GM19239 (cell line): ENCODE measurements at places on chromosomes 13 and 19.

- no peak for DNase-seq
These were observed 1937.6 kb downstream of the PCDH9 start for GRCh38 chr13:65292488-65292901.

DNA sequence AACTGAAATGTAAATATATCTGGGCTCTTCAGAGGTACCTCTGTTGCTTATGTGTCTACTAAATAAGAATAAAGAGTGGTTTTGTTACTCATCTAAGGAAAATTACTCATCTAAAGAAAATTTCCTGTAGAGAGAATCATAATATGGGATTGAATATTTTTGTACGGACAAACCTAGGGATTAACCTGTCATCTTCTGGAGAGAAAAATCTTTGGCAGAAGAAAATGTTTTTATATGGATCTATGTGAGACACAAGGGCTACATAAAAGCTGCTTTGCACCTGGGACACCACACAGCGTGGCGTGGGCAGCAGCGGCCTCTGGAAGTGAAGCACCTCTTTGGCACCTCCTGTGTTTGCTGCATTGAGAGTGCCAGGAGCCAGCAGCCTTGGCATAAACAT, 242.9 kb upstream of the DACH1 start:
- DNase-seq: no peak

DNA sequence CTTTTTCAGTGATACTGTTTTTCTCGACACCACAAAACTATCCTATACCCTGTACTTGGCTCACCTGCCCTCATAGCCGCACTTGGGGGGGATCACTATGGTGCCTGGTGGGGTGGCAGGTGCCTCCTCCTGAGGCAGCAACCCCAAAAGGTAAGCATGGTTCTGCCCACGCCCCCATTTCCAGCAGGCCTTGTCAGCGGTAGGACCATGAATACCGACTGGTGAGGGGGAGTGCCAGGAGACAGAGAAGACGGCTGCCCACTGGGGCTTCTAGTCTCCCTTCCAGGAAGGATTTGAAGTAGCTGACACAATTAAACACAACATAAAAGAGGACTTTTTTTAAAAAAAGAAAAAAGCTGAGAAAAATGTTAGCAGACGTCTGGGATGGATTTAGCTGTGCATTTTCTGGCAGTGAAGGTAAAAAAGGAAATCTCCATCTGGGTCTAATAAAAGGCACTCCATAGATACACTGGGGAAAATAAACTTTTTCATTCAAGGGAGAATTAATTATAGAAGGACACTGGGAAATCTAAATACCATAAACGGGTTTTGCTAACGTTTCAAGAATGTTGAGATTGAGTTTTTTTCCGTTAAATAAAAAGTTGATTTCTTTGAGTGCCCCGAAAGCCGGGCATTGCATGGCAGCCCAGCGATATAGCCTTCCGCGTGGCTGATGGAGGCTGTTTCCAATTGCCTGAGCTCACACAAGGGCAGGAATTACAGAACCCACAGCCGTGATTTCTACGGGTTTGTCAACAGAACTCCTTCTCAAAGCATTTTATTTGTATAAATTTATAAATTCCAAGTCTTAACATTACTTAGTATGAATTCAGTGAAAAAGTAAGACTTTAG, 45.1 kb downstream of the ATP11A start:
- no peak for DNase-seq

GRCh38 chr19:38840583-38840968, 9.0 kb upstream of the ECH1 start:
- no peak for DNase-seq

GRCh38 chr13:71589032-71589431, 278.0 kb downstream of the DACH1 start:
- DNase-seq: no peak

- DNase-seq: no peak
These were observed 135.5 kb downstream of the FOXO1 start for GRCh38 chr13:40530961-40531360.

DNA sequence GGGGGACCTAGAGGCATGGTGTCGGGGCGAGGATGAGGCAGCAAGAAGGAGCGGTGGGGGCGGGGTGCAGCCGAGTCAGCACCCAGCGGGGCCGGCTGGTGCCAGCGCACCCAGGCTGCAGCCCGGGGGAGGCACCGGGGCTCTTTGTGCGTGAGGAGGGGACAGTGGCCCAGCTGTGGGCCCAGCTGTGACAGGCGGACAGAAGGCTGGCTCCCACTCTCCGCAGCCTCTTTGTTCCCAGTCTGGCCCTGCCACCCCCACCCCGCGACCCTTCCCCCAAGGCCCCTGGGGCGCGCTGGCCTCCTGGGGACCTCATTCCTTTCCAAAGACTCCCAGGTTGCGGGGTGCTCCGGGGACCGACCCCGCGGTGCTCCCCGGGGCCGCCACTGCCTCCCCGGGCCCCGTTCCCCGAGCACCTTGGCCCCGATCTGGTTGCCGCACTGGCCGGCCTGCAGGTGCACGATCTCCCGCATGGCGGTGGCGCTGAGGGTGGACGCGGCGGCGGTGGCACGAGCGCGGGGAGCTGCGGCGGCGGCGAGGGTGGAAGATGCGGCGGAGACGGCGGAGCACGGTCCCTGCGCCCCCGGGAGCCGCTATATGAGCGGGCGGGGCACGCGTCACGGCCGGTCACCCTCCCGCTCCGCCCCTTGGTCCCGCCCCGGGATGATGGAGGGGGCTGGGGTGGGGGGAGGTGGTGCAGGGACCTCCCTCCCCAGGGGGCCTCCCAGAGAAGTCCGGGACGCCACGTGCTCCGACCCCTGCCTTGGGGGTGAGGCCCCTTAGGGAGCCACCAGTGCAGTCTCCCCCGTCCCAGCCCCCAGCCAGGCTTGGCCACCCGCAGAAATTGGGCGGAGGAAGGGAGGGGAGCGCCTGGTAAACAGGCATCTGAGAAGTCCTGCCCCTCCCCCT, at the start of gene TUBB4A:
Gene TUBB4A (minus strand): TSS at position 570 of the 909 bp plus-strand sequence. CDS start 97 bp downstream, at position 473.
- no peak for DNase-seq

GRCh38 chr13:38202740-38203139, 146.9 kb upstream of the UFM1 start:
- no peak for DNase-seq

DNA sequence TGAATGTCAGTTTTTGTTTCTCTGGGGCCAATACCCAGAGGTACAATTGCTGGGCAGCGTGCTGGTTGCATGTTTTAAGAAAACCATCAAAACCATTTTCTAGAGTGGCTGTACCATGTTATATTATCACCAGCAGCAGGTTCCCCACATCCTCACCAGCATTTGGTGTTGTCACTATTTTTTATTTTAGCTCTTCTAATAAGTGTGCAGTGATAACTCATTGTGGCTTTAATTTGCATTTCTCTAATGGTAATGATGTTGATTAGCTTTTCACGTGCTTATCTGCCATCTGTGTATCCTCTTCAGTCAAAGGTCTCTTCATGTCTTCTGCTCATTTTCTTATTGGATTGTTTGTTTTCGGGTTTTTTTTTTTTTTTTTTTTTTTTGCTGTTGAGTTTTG, 21.9 kb downstream of the PAK4 start:
- no peak for DNase-seq

DNA sequence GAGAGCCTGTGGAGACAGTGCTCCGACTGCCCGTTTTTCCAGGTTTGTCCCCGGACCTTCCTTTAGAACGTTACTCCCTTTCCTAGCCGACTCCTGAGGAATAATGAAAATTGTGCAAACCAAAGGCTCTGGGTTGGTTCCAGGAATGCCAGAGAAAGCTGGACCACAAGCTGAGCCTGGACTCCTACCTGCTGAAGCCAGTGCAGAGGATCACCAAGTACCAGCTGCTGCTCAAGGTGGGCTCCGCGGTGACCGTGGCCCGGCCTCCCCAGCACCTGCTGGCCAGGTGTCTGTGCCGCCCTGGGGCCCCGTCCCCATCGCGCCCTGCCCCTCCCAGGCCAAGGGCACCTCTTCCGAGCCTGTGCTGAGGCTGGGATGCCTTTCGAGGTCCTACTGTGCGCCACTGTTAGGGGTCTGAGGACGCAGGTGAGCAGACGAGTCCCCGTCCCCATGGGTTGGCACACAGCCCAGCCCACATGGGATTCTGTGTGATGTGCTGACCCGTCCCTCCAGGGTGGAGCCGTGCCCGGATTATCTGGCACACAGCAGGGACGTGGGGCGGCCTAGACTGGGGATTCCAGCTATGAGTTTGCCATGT, 20.5 kb upstream of the F7 start:
- no peak for DNase-seq

- no peak for DNase-seq
These were observed 183.9 kb downstream of the DCLK1 start for GRCh38 chr13:35947315-35947714.

GRCh38 chr13:69617587-69617986, 490.0 kb upstream of the ATXN8OS start:
- DNase-seq: no peak

- DNase-seq: no peak
These were observed 1.0 kb upstream of the PGLS start for GRCh38 chr19:17510220-17510993.

DNA sequence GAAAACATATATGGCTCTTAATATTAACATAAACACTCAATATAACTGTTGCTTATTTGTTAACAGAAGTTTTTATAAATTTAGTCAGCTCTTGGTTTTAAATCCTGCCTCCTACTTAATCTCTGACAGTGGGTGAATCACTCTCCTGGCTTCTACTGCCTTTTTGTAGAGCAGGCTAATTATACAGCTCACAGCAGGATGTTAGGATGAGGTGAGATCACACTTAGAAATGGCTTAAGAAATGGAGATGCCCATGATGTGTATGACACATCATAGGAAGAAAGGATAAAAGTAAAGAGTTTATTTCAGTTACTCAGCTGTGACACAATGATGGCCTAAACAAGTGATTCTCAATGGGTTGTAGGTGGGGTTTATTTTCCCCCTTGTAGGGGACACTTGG, 345.6 kb downstream of the SPRY2 start:
- DNase-seq: no peak

DNA sequence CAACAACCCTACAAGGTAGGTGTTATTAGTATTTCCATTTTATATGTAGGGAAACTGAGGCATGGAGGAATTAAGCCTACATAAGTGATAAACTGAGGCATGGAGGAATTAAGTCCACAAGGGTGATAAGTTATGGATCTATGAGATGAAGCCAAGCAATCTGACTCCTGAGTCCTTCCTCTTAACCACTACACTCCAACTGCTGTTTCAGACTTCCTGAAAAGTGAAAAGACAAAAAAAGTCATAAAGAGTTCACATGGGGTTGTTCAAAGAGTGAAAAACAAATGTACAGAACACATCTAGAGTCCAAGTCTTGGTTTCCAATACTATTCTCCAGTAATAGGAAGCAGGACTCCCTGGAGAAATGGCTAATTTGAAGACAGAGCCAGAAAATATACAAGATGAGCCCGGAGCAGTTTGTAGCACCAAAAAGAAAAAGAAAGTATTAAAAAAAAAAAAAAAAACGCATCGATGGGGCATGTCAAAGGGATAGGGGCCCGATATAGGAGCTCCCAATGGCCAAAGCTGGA, 12.1 kb downstream of the CRYL1 start:
- no peak for DNase-seq

DNA sequence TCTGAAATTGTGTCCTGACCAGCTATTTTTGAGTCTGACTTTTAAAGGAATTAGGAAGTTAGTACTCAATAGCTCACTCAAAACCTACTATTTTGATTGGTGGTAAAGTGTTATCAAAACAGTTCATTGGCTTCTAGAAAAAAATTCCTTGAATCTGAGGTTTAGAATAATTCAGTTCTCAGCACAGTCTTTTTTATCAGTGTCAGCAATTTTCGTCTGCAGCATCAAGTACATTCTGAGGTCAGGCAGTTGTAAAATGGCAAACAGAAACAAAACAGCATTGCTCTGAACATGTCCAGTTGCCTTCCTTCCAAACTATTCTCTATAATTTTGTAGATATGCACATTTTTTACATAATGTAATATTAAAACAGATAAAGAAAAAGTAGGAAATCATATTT, 1644.1 kb downstream of the SLITRK5 start:
- DNase-seq: no peak

DNA sequence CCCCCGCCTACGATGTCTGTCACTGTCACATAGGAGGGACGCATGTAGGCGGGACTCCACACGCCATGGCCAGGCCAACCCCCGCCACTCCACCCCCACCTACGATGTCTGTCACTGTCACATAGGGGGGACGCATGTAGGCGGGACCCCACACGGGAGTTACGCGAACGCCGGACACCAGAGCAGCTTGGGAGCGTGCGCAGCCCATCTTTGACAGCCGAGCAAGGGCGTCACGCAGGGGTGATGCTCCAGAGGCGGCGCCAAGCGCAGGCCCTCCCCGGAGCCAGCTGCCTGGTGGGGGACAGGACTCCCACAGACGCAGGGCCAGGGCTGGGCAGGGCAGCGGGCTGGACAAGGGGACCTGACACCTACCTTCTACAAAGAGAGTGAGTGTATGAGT, 20.0 kb downstream of the ZNF787 start:
- DNase-seq: no peak

GRCh38 chr13:109156181-109156935, 526.9 kb downstream of the MYO16 start:
- no peak for DNase-seq

DNA sequence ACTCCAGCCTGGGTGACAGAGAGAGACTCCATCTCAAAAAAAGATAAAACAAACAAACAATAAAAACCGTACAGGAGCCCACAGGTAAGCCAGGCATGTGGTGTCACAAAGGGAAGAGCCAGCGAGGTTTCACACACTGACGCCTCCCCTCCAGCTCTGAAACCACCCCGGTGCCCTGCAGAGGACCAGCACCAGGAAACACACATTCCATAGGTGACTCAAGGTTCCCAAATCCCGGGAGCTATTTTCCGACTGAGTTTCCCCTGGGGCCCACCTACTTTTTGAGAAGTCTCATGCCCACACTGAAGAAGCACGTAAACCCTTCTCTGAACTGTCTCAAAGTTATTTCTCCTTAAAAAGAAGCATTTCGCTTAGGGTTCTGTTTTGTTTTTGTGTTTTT, 40.3 kb downstream of the RHPN2 start:
- DNase-seq: no peak

- no peak for DNase-seq
These were observed 13.3 kb downstream of the APOC1 start for GRCh38 chr19:44927746-44928145.

GRCh38 chr13:38819596-38819995, 132.7 kb downstream of the FREM2 start:
- DNase-seq: no peak

GRCh38 chr19:45161738-45162607, 1.2 kb upstream of the NKPD1 start:
- DNase-seq: no peak

GRCh38 chr13:40981361-40981760, 37.8 kb downstream of the ELF1 start:
- DNase-seq: no peak

DNA sequence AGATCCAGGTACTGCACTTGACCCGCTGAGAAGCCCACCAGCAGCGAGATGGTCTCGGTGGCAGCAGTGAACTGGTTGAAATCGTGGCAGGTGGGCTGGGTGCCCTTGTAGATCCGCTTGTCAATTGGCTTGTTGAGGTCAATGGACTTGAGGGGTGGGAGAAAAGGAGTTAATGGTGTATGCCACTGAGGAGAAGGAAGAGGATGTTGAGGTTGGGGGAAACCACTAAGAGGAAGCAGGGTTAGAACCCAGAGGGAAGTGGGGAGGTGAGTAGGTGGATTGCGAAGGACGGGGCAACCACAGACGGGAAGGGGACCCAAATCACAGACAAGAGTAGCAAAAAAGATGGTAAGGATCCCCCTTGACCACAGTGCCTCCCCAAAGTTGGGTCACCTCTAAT, 1.7 kb downstream of the DMWD start:
- no peak for DNase-seq
